ENCODE measurements at places on chromosomes 4 and X.

GRCh38 chr4:88223516-88223915 lies 60.8 kb downstream of the PPM1K start:
- DNase-seq = peak; percentile 85

DNA sequence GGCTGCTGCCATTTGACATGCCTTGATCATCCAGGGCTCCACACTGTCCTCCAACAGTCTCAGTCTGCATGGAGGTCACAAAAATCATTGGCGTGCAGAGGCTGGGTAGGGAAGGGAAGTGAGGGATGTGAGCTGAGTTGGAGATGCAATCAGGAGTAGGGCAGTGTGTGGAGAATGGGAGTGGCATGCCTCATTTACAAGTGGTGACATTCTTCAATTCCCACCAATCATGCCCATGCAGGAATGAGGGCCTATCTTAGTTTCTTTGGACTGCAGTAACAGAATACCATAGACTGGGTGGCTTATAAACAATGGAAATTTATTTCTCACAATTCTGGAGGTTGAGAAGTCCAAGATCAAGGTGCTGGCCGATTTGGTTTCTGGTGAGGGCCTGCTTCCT lies 94.9 kb upstream of the PJA1 start:
- DNase-seq = no peak

DNA sequence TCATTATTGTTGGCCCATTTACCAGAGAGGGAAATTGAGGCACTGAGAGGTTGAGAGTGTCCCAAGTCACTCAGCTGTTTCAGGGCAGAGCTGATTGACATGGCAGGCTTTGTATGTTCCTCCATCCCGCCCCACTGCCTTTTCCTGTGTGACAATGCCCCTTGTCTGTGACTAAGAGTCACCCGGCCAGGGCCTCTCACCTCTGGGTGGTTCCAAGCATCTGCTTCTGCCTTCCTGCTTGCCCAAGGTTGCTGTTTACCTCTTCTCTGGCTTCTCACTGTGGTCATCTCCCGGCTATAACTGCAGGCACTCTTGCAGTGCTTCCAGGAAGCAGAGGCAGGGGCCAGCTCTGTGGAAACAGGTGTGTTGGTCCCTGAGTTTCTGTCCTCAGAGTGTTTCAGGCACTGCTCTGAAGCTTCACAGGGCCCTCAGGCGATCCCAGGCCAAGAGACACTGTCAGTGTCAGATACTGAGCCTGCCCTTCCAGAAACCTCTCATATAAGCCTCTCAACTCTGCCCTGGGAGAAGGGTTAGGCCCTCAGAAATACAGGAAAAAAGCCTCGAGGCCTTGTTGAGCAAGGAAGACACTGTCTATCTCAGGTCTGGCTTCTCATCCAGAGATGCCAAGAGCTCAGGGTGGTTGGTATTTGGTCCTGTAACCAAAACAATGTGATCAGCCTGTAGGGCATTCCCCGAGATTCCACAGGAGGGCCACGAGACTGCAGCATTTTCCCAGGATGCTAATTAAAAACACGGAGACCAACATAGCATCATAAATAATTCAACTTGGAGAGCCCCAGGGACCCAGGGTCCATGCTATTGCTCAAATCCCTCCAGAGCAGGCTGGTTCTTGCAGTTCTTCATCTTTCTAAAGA lies 42.0 kb upstream of the PROM1 start:
- no peak for DNase-seq

- DNase-seq = no peak
Observed at GRCh38 chr4:59091146-59092142, 1981.3 kb upstream of the IGFBP7 start.

- DNase-seq = no peak
Observed at GRCh38 chr4:166680796-166681195, 553.5 kb downstream of the SPOCK3 start.

DNA sequence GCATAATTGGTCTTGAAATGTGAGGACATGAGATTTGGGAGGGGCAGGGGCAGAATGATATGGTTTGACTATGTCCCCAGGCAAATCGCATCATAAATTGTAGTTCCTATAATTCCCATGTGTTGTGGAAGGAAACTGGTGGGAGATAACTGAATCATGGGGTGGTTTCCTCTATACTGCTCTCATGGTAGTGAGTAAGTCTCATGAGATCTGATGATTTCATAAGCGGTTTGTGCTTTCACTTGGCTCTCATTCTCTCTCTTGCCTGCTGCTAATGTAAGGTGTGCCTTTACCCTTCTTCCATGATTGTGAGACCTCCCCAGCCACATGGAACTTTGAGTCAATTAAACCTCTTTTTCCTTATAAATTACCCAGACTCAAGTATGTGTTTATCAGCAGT lies 2595.9 kb downstream of the PCDH7 start:
- DNase-seq = peak; percentile 6

GRCh38 chr4:99301376-99302164 lies 10.8 kb upstream of the ADH1A start:
- DNase-seq = no peak

DNA sequence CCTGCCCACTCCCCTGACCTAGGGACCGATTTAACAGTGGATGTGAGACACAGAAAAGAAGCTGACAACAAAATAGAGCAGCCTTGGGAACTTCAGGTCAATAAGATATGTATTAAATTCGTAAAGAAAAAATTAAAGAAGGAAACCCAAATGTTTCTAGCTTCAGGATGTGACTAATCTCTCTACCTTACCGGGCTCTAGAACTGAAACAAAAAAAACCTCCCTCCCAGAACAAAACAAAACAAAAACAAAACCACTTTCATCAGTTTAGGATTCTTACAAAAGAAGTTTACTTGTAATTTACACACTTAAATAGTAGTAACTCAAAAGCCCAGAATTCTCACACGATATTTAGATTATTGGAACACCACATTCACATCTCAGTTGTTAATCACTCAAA lies 185.8 kb upstream of the RPS6KA3 start:
- DNase-seq = no peak

DNA sequence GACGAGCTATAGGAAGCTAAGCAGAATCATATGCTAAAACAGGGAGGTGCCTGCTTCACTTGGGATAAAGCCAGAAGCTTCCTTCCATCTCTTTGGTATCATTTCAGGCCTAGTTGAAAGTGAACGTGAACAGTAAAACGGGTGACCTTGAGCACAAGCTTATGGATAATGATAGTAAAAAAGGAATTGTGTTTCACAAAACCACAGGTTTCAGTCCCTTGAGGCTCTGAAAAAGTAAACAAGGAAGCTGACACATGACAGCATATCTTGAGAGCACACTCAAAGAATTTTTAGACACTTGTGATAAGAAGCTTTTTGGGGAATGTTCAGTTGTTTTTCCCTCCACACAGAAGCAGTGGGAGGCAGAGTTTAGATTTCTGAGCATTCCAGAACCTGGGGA lies 286.1 kb downstream of the DCHS2 start:
- no peak for DNase-seq

DNA sequence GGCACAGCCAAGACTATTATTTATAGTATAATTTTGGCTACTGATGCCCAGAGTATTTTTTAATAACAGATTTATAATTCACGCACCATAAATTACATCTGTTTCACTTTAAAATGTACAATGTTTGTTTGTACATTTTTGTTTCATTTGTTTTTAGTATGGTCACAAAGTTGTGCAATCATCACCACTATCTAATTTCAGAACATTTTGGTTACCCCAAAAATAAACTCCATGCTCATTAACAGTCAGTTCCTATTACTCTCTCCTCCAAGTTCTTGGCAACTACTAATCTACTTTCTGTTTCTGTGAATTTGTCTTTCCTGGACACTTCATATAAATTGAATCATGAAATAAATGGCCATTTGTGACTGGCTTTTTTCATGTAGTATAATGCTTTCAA lies 176.7 kb downstream of the SH3BGRL start:
- DNase-seq = no peak

GRCh38 chrX:8913655-8914409 lies 112.6 kb upstream of the FAM9A start:
- no peak for DNase-seq

DNA sequence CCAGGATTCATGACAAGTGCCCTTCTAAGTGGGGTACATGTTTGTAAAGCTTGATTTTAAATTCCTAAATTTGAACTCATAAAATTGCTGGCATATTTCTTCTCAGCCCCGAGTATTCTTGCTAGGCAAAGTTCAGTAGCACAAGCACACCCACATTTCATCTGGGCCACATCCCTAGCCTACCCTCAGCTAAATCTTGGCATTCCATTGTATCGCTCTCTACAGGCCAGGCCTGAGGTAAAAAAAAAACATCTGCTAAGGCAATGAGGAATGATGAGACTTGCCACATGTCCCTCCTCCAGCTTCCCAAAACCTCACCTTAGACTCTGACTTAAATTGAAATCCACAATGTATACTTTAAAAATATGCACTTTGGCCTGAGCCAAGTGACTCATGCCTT lies 51.4 kb upstream of the VCX3B start:
- DNase-seq = no peak

GRCh38 chr4:100461807-100462605 lies 55.8 kb downstream of the EMCN start:
- DNase-seq = no peak

GRCh38 chrX:2321411-2321810 lies 179.4 kb downstream of the DHRSX start:
- DNase-seq = no peak

- no peak for DNase-seq
Observed at GRCh38 chrX:1074755-1075154, 137.7 kb downstream of the CRLF2 start.

GRCh38 chr4:102579794-102580462 lies 78.8 kb downstream of the NFKB1 start:
- DNase-seq = no peak

DNA sequence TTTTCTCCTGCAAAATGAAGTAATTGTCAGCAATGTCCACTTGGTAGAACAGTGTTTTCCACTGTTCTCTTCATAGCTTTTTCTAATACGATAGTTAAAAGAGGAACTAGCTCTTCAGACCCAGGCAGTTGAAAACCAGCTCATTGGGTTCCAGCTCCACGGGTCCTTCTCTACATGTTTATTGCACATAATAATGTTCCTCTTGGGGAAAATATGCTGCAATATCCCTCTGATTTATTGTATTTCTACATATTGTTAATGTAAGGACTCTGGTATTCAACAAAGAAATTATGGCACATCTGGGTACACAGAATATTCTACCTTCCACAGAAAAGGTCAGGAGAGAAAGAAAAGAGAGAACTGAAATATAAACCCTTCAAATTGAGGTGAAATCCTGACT lies 473.4 kb downstream of the TRIML1 start:
- DNase-seq = no peak

DNA sequence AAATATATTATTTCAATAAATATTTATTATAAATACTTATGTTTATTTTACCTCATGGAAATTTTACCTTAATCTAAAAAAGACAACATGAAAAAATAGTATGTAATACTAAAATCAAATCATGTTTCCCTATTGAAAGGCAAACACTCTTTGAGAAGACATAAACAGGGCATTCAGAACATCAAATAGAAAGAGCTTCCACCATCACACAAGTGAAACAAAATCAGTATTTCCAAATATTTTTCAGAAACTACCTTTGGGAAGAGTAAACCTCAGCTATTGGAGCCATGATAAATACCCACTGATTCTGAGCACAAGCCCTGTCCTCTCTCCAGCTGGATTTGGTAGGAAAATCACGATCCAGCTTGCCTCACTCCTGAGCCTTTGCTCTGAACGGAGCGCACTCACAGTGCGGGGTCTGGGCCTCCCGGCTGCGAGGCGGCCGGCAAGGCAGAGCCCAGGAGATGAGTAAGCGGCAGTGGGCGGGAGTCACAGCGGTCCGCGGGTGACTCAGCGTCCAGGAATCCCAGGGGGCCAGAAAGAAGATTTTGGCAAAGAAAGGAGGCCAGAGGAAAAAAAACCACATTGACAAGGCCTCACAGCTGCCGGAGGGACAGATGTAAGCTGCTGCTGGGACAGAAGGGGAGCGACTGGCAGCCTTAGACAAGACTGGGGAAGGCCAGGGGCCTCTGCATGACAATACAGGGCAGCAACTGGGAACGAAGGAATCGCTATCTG lies 14.7 kb upstream of the ANXA5 start:
- DNase-seq = peak; percentile 93

DNA sequence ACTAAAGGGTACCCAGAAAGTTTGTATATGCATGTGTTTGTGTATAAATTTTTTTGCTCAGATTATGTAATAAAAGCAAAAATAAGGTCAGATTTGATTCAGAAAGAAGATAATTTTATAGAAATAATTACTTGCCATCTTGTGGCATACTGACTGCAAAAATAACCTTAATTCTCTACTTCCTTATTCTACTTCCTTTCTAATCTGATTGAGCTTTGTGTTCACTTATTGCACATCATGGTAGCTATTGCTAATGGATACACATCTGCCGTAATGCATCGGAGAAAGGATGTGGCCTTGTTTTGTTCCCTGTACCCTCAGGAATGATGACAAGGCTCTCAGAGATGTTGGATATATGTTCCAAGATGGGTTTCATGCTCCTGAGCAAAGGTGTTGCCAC lies 10.5 kb upstream of the GNPDA2 start:
- peak; percentile 5 for DNase-seq

- DNase-seq = no peak
Observed at GRCh38 chr4:141462361-141462760, 174.0 kb upstream of the IL15 start.

DNA sequence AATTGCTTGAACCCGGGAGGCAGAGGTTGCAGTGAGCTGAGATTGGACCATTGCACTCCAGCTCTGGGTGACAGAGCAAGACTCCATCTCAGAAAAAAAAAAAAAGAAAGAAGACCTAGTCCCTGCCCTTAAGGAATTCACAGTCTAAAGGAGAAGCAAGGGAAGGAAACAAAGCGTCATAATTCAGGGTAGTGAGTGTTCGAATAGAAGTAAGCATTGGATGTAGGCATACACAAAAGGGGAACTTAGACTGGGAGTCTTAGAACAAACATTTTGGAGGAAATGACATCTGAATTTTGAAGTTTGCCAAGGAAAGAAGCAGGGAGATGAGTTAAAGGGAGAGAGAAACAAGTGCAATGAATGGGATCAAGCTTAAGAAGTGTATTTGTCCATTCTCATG lies 32.4 kb downstream of the PPM1K start:
- peak; percentile 51 for DNase-seq

DNA sequence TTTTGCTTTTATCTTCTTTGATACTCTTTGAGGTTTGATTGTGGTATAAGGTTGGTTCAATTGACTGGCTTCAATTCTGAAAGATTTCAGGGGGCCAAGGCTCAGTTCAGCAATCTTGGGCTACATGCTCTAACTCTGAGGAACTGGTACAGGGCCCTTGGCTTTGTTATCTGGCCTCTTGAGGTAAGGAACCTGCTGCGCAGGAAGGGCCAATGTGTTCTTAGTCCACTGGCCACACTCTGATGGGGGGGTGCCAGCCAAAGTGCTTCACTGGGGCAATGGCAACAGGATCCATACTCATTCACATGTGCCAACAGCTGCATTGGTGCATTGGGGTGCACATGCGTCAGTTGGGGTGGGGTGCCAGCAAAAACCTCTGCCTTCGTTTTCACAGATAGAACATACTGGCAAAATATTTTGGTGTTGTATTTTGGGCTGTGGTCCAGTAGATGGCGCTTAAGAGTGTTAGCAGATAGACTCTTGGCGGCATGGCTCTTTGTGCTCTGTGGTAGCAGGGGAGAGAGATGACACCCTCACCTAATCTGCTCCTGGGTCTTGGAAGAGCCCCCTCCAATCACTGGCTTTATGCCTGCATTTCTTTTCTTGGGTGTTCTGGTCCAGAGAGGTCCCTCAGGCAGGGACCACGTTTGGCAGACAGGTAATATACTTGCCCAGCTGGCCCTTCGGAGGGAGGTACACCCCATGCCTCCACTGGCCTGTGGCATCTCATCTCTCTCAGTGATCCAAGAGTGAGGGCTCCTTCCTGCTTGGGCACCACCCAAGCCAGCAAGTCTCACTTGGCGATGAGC lies 42.9 kb downstream of the NDST3 start:
- peak; percentile 24 for DNase-seq
